Cerebellar nuclear complex (tissue), 1 donor: ENCODE measurements at places on chromosomes 6 and 20.

- DNase-seq = peak; percentile 2
These were observed 1.6 kb upstream of the ATXN1 start for GRCh38 chr6:16762550-16763477.

DNA sequence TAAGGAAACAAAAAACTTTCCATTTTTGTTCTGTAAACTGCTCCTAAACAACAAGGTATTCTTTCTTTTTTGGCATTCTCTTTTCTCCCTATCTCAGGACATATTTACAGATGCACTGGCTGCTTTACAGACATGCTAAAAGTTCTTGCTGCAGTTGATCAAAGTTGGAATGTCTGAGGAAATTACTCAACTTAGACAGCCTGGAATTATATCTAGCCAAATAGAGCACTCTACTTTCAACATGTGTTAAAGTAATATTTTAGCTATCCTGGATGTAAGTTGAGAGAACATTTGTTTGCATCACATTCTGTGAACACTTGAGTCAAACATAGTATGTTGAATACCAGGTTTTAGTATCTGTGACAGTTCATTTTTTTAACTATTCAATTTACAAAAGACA lies 24.8 kb downstream of the TASP1 start:
- DNase-seq = no peak

DNA sequence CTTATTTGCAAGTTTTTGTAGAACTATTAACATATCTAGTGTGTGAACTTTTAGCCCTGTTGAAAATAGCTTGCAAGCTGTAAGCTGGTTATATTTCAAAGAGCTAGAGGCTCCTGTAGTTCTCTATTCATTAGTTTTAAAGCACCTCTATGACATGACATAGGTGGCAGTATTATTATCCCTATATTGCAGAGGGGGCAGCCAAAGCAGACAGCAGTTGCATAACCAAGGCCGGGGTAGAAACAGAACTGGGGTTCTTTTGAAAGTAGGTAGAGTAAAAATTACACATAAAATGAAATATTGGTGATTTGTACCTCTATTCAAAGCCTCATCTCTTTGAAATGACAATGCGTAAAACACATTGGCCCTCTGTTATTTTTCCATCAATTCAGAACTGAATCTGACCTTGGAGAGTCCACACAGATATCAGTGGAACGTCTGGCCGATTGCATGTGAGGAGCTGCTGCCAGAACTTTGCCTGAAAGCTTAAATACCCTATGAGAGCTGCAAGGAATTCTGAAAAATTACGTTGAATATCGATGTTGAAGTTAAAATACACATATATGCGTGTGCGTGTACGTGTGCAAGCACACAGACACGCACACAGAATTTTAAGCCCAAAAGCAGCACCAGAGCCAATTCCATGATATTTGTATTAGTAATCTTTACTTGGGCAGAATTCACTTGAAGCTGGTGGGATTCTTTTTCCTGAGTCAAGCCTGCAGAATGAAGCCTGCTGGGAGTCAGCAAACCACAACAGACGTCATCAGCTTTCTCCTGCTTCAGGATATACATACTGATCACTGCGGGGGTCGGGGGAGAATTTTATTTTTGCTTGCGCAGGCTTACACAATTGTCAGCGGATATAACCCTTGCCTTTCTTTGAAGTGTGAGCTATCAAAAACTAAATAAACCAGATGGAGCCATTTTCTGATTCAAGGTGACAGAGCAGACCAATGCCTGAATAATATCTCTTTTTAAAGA lies 163.2 kb downstream of the PDE7B start:
- DNase-seq = no peak

DNA sequence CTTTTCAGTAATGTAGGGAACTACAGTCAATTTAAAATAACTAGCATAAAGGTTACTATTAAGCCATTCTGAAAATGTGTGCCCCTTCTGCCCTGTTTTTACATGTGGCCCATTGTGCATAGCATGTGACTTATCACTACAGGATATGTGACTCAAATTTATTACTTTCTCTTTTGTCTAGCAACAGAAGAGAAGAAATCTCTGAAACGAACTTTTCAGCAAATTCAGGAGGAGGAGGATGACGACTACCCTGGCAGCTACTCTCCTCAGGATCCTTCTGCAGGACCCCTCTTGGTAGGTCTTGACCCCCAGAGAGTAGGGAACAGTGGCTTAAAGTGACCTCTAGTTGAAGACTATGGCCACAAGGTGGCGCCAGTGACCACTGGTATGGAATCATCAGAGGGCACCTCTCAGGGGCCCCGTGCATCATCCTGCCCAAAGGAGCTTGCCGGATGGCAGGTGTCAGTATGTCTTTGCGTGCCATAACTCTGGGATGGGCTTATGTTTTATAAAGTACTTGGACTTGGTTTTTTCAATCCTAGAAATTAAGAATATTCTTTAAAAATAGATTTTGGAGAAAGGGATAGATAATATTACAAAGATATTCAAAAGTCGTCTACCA lies 23.9 kb downstream of the RPRD1B start:
- no peak for DNase-seq

- DNase-seq = no peak
These were observed 878.6 kb upstream of the CITED2 start for GRCh38 chr6:140253096-140253495.

- DNase-seq = no peak
These were observed 2.2 kb upstream of the BPIFB1 start for GRCh38 chr20:33280775-33281174.

- no peak for DNase-seq
These were observed 245.3 kb upstream of the MAN1A1 start for GRCh38 chr6:119594907-119595306.

DNA sequence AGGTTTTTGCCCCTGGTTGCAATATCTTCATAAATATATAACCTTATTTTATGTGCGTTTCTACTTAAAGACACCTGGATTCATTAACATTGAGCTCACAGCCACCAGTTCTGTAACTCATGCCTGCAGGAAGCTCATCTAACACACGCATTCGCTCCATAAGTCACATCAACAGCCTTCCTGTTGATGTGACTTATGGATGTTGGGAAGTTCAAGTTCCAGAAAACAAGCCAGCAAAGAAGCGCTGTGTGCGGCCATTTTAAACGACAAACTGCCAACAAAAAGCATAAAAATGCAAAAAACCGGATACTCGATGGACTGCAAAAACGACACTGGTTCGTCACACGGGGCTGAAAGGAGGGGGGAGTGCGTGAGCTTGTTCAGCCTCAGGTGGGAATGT lies 77.9 kb upstream of the NFATC2 start:
- no peak for DNase-seq

GRCh38 chr6:63347599-63347998 lies 27.8 kb upstream of the LGSN start:
- DNase-seq = no peak

GRCh38 chr6:168082860-168083513 lies 4.0 kb upstream of the FRMD1 start:
- DNase-seq = no peak

GRCh38 chr6:69867639-69867976 lies 1.3 kb downstream of the COL19A1 start:
- no peak for DNase-seq

GRCh38 chr6:5030596-5031136 lies 26.8 kb upstream of the RPP40 start:
- no peak for DNase-seq

DNA sequence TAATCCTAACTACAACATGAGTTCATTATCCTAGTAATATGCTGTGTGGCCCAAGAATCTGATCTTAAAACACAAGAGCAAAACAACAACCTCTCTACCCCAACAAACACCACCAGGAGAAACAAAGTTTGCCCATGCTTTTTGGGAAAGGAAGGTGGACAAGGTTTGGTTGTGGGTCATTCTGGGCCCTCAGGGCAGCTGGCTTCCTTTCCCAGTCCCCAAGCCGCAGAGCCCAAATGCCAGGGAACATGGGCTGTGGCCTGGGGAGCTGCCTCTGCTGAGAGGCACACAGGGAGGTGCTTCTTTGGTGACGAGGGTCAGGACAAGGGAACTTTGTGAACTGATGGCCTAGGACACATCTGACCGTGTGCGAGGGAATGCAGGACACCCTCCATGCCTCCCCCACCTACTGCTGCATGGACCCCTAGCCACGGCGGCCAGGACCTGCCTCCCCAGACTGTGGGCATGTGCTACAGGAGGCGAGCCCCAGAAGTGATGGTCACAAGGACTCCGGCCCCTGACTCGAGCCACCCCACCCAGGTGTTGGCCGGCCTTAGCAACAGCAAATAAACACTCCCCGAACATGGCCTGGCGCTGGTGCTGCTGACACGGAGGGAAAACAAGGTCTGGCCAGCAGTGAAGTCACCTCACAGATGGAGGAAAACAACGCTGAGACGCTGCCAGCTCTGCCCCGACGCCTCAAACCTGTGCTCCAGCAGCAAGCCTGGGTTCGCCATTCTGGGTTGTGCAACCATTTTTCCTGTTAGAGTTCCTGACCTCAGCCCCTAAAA lies 55.6 kb downstream of the RRBP1 start:
- DNase-seq = no peak

DNA sequence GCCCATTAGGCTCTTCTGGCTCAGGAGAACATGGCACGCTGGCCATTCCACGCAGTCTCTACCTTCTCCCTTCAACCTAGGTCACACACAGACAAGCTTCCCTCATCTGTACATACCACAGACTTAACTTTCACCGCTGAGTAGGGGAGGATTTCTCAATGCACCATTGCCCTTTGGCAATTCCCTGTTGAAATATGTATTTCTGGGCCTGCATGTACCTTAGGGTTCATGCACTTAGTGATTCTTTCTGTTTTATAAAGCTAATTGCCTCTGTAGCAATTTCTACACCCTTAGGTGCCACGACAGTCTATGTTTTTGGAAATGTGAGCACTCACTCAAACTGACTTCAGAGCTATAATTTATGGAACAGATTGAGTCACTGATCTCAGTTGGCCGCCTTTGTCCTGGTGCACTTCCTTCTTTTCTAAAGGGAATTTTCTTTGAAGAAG lies 253.8 kb upstream of the PRDM1 start:
- no peak for DNase-seq

- no peak for DNase-seq
These were observed 22.7 kb downstream of the SNAI1 start for GRCh38 chr20:50005471-50005981.

DNA sequence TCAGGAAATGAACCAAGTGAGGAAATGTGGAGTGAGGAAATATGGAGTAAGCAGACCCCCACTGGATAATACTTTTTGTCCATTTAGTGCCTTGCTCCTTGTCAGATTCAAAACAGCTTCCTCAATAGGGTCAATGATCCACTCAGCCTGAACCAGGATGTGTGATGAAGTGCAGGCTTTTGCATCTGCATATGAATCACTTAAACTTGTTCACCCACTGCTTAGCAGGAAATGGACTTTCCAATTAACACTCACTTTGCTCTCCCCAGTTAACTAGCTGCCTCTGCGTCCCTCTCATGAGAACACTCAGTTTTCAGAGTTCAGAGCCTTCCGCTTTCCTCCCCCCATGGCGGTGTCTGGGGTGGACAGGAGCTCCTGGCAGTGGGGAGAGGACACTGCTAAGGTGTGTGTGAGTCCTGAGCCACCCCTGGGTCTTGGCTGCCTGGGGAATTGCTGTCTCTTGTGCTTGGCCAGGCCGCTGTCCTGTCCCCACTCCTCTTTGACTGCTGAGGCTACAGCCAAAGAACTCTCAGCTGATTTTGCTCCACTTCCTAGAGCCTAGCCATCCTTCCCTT lies 621.8 kb downstream of the CDH26 start:
- DNase-seq = no peak

DNA sequence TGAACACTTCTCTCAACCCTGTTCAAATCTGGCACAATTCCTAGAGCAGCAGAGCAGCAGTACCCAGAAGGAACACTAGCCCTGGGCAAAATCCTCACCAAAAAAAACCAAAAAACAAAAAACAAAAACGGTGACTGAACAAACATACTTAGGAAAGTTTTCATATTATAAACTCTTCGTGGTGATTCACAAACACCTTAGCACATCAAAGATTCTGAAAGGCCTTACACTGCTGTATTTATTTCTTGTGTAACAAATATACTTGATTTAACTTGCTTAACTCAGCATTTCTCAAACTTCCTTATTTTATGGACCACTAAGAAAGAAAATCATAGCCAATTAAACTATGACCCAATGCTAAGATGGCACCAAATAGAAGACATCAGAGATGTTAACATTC lies 57.8 kb upstream of the RREB1 start:
- no peak for DNase-seq

GRCh38 chr6:96469312-96469711 lies 52.3 kb upstream of the UFL1 start:
- no peak for DNase-seq

GRCh38 chr6:143766185-143766553 lies 77.0 kb upstream of the LTV1 start:
- no peak for DNase-seq

DNA sequence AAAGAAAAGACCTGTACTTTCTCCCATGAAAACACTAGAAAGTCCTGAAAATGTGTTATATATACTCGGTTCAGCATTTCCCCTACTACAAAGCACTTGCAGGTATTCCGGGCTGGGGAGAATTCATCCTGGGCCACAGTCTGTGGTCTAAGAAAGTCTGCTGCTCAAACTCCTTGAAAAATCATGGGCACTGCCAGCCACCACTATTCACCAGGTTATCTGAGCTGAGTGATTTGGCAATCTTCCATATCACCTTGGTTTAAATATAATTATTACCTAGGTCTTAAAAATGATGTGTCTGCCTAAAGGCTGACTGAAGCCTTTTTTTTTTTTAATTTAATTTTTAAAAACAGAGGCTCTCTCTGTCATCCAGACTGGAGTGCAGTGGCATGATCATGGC lies 11.3 kb downstream of the FKBP5 start:
- no peak for DNase-seq

- no peak for DNase-seq
These were observed 2.2 kb downstream of the IFNGR1 start for GRCh38 chr6:137216875-137217553.

- no peak for DNase-seq
These were observed 1.4 kb downstream of the PHACTR3 start for GRCh38 chr20:59605601-59606364.

- no peak for DNase-seq
These were observed 178.4 kb downstream of the MRPL14 start for GRCh38 chr6:43948527-43949485.

- DNase-seq = no peak
These were observed 16.7 kb upstream of the GCM1 start for GRCh38 chr6:53165293-53165692.
